ENCODE measurements at places on chromosomes 16 and 17.
A peak's percentile ranks its signal among the peaks of the same experiment; 100 is the strongest.

DNA sequence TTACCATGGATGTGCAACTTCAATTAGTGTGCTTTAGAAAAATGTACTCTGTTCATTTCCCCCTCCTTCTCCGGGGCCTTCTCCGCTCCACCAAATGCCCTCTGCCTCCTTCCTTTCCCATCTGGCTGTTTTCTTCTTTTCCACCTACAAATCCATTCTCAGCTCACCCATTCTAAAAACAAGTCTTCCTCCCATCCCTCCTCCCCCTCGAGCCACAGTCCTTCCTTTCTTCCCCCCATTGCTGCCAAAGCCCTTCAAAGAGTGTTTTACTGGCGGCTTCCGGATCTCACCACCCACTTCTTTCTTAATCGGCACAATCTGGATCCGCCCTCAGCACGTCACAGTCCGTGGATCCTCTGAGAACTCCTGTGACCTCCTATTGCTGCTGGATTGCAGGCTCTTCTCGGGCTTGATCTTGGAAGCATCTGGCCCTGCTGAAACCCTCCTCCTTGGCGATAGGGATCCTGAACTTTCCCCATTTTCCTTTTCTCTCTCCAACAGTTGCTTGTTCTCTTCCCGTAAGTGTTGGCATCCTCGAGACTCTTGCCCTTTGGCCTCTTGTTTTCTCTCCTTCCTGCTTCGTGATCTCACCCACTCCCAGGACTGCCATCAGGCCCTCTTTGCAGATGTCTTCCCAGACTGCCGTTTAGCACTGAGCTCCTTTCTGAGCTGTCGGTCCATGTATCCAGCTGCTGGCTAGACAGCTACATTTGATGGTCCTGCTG lies 36.0 kb upstream of the FBXO47 start:
- no peak for DNase-seq

DNA sequence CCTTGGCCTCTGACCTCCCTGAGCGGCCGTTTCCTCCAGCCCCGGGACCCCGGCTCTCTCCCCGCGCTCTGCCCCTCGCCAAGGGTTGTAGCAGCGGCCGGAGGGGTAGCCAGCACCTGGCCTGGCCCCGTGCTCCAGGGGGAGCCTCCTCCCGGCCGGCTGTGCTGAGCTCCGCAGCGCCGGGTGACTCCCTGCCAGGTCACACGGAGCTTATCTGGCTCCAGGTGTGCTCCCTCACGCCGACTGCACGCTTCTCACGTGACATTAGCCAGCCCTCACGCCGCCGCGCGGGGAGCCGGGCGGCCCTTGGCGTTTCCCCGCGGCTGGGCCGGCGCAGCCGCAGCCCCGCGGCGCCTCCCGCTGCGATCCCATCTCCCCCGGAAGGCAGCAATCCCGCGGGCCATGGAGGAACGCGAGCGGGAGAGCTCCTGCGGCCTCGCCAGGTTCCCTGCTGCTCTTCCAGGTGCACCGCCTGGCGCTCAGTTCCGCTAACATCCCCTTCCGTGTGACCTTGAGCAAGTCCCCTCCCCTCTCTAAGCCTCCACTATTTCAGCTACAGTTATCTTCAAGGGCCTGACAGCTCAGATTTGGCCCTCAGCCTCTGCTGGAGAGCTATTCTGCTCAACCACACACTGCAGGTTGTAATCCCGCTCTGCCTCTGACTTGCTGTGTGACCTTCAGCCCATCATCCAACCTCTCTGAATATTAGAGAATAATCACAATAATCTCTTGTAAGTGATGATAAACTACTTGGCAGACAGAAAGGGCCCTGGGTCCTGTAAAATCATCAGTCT lies 3.4 kb downstream of the MYO18A start:
- no peak for DNase-seq

DNA sequence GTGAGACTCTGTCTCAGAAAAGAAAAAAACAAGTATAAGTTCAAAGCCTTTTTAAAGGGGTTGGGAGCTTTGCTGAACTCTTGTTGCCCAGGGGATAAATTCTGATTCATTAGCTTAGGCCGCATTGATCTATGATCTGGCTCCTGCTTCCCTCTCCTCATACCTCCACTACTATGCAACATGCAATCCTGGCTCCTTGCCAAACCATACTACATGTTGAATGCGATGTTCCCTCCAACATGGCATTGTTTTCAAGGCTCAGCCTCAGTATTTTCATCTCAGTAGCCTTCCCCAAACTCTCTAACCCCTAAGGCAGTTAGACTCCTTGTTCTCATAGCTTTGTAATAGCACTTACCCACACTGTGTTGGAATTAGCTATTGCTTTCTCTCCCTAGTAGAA lies 6.2 kb downstream of the REXO5 start:
- DNase-seq, result no peak

- DNase-seq, result no peak
These were observed 111.8 kb downstream of the IRX3 start for GRCh38 chr16:54174750-54175149.

GRCh38 chr17:72305472-72305871 lies 184.7 kb downstream of the SOX9 start:
- DNase-seq, result no peak

DNA sequence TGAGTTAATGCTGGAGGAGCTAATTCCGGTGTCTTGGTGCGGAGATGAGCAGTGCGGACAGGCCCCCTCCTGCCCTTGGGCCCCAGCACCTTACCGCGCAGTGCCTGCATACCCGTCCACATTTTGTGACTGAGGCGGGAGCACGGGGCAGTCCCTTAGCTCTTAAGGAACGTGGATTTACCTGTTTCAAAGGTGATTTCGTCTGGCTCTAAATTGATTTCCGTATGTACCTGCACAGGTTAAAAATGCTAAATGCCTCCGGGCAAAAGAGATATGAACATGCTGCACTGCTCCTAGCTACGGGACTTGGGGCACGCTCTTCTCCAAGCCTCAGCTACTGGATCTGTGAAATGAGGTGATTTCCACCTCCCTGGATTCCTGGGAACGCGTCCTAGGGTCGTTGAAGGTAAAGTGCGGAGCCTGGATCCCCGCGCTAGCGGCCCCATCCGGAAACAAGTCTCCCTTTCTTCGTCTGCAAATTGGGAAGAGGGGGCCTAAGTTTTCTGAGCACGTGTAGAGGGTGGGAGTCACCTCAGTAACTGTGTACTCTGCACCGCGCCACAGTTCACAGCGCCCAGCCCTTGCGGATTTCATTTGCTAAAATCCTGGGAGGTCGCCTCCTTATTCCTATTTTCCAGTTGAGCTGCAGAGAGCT lies 669 bp upstream of the CRISPLD2 start:
- no peak for DNase-seq

- DNase-seq, result no peak
These were observed 20.7 kb downstream of the NXN start for GRCh38 chr17:958712-959451.

DNA sequence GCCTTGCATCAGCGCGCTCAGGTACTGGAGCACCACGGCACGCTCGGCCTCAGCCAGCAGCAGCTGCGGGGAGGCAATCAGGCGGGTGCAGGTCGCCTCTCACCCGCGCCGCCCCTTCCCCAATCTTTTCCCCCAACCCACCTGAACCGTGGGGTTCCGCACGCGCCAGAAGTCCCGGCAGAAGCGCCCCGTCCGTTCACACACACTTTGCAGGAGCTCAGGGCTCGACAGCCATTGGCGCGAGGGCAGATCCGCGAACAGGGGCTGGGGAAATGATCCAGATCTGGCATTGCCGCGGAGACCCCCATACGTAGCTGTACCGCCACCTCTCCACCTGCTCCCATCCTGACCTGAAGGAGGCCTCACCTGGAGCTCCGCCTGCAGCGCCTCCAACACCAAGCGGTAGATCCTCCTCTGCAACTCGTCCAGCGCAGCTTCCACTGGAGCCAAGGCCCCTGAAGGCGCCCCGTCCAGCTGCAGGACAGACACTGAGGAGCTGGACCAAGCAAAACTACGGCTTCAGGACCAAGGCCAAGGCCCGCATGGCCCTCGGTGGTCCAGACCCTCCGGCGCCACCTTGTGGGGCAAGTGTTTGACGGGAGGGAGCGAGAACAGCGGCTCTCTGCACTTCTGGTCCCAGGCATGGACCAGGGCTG lies 1.4 kb upstream of the MATCAP1 start:
- DNase-seq, result peak; percentile 92

- DNase-seq, result no peak
These were observed 34.0 kb upstream of the NLK start for GRCh38 chr17:28008513-28008912.
